Suppressor macrophage (primary cell): ENCODE measurements at places on chromosomes 16 and 17.

- no peak for DNase-seq
These were observed 15.0 kb downstream of the ATP2A1 start for GRCh38 chr16:28893291-28893690.

- peak; percentile 60 for DNase-seq
These were observed 145.3 kb downstream of the IRF8 start for GRCh38 chr16:86044241-86044671.

GRCh38 chr16:84055801-84056634 is 13.4 kb upstream of the SLC38A8 start:
- no peak for DNase-seq

- no peak for DNase-seq
These were observed 1.6 kb downstream of the EIF4A3 start for GRCh38 chr17:80145076-80146075.

- no peak for DNase-seq
These were observed 10.0 kb downstream of the MMP15 start for GRCh38 chr16:58035356-58036170.

DNA sequence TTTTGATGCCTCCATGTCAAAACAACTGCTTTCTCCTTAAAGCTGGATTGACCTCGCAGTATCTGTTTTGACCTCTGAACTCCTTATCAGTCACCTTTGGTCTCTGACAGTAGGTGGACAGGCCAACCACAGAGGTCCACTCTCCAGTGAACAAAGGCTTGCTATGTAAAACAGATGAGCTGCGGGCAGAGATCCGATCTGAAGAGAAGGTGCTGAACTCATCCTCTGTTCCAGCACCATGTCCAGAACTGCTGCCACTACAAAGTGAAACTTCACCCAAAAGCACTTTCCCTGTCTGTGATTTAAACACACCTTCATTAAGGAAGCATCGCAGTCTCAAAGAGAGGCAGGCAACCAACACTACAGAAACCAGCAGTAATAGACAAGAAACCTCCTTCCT is 117.3 kb upstream of the CORO6 start:
- DNase-seq: no peak

- peak; percentile 39 for DNase-seq
These were observed 435 bp downstream of the RAB40C start for GRCh38 chr16:590188-590814.

DNA sequence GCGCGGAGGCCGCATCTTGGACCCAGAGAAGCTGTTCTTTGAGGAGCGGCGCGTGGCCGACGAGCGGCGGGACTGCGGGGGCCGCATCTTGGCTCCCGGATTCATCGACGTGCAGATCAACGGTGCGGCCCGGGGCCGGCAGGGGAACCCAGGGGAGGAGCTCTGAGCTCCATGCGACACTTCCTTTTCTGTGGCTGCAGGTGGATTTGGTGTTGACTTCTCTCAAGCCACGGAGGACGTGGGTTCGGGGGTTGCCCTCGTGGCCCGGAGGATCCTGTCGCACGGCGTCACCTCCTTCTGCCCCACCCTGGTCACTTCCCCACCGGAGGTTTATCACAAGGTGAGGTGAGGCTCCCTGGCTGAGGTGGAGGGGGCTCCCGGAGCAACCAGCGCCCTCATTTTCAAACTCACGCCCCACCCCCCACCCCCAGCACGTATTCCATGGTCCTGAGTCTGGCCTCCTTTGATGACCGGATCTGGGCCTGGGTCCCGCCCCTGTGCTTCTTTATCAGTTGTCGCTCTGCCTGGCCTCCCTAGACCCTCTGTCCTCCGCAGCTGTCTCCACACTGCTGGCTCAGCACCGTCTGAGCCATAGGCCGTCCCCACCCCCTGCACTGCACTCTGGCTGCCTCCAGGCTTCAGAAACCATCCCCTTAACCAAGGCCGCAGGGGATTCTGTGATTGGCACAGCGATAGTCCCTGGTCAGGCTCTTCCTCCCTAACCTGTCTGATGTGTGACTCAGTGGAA is 787 bp downstream of the AMDHD2 start:
- peak; percentile 75 for DNase-seq

DNA sequence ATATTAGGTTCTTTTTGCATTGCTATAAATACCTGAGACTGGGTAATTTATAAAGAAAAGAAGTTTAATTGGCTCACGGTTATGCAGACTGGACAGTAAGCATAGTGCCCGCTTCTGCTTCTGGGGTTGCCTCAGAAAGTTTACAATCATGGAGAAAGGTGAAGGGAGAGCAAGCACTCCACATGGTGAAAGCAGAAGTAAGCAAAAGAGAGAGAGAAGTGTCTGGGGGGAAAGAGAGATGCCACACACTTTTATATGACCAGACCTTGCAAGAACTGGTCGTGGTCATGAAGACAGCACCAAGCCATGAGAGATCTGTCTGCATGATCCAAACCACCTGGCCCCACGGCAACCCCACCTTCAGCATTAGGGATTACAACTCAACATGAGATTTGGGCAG is 45.4 kb downstream of the KCNJ16 start:
- DNase-seq: peak; percentile 43

DNA sequence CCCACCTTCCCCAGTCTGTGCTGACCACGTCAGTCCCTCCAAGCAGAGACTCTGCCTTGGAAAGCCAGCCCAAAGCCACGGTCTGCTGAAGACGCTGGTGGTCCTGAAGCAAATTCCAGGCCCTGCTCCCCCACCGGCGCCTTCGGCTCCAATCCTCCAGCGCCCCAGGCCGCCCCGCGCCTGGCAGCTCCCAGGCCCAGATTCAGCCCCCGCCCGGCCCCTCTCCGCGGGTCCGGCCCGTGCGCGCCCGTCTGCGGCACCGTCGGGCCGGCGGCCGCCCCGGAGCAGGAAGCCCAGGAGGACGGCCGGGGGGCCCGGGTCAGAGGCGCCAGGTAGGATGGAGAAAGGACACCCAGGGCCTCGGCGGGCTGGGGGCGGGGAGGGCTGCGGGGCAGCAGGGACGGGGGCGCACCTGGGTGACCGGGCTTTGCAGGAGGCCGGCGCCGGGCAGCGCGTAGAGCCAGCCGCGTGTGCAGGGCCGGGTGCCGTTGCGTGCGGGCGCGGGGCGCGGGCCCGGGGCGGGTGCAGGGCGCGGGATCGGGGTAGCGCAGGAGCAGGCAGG is 594 bp upstream of the SLC22A31 start:
- DNase-seq: no peak

DNA sequence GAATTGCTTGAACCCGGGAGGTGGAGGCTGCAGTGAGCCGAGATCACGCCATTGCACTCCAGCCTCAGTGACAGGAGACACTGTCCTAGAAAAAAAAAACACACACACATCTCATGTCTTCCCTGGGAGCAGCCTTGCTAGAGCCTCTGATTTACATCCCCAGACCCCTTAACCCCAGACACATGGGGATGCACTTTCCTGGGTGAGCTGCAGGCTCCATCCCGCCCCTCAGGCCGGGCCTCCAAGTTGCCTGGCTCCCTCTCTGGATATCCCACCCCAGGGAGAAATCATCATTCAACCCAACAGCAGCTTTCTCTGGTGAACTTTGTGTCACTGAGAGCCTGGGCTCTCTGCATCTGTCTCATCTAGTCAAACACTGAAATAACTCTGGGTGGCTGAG is 21.5 kb downstream of the SRL start:
- DNase-seq: no peak

DNA sequence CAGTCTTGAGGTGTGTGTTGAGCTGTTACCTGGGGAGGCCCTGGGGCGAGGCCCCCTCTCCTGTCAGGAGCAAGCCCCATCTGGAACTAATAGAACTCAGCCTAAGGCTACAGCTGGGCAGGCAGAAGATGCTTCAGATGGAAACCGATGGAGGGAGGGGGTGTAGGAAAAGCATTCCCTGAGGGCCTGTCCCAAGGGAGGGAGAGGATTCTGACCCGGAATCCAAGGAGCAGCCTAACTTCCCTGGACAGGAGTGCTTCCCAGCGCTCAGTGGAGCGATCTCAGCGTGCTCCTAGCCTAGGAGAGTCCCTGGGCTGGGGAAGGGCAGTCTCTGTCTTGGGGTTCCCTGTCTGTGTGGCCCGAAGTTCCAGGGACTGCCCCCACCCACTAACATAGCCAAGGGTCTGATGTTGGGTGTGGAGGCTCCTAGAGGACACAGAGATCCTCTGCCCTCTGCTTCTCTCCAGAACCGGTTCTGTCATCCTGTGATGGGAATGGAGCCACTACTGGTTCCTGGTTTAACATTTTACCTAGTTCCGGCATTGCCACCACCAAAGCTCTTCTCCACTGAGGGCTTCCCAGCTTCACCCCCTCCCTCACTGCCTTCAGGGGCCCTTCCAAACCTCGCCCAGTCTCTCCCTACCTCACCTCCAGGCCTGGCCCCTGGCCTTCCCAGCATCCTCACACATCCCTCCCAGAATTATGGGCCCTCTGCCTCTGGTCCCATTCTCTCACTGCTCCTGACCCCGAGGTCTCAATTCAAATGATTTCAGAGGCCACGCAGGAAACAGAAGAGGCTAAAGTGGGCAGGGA is 58.7 kb downstream of the RTN4RL1 start:
- DNase-seq: no peak

GRCh38 chr16:80233097-80233835 is 307.5 kb upstream of the DYNLRB2 start:
- no peak for DNase-seq

GRCh38 chr16:10576390-10577304 is 3.8 kb downstream of the EMP2 start:
- DNase-seq: no peak
